ENCODE measurements at places on chromosomes 6 and 20. TPM values are rescaled to one million over a fixed set of nuclear protein-coding genes. Genes with fewer than 3 reads are reported as not detected.

The GTSF1L gene
- total RNA-seq, result not detected

The VSX1 gene
- not detected for total RNA-seq

The PLEKHG1 gene
- 26.4 TPM for total RNA-seq

The FAM217A gene
- not detected for total RNA-seq

The SYCP2L gene
- total RNA-seq, result 1.8 TPM

The SLC22A3 gene
- 3.4 TPM for total RNA-seq

The ARMC2 gene
- total RNA-seq, result 7.9 TPM

The OCSTAMP gene
- total RNA-seq, result not detected

The MLIP gene
- not detected for total RNA-seq

The FOXS1 gene
- 0.44 TPM for total RNA-seq

The DEFB132 gene
- total RNA-seq, result 0.29 TPM

The DUSP22 gene
- total RNA-seq, result 81.9 TPM

The HDGFL1 gene
- total RNA-seq, result not detected

The VWA7 gene
- total RNA-seq, result under 0.01 TPM
